Fibroblast of villous mesenchyme (primary cell): ENCODE measurements at places on chromosomes 7 and 10. TPM values are rescaled to one million over a fixed set of nuclear protein-coding genes. Genes with fewer than 3 reads are reported as not detected.

DNA sequence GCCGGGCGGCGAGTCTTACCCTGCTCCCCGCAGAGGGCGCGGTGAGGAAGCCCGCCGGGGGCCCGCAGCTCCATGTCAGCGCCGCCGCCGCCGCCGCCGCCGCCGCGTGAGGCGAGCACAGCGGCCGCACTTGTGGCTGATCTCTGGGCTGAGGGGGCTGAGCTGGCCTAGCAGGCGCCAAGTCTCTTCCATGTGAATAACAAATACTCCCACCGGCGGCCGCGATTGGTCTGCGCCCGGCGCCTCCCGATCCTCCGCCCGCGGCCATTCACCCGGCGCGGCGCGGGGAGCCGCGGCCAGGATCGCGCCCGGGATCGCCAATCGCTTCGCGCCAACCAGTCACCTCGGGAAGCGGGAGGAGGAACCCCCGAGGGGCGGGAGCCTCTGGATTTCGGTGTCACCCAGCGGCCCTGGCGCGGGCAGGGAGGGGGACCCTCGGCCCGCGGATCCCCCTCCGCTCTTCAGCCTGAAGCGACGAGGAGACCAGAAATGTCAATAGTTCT is at the start of gene GRM8:
GRM8 (minus strand) TSS at position 164 of the 503 bp plus-strand sequence.
- DNase-seq, result peak; percentile 11

DNA sequence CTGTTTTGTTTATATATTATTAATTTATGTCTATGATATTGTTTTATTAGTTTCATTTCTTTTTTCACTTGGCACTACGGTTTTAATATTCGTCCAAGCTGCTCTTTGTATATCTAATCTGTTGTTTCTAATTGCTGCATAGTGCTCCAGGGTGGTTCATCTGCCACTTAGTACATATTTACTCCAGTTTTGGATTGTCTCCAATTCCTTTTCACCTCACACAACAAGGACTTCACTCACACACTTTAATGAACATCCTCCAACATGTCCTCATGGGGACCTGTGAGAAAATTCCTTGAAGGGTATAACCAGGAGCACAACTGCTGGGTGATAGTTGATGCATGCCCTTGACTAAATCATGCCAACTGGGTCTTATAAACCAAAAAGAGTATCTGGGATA is 14.1 kb upstream of the NOC3L start:
- no peak for DNase-seq

- no peak for DNase-seq
Observed at GRCh38 chr10:111137007-111137406, 60.2 kb downstream of the ADRA2A start.

STX1A gene
- 6.8 and 8.2 TPM in 2 replicates for total RNA-seq

GRCh38 chr7:149599636-149600206 is 102.1 kb upstream of the ZNF746 start:
- no peak for DNase-seq

DNA sequence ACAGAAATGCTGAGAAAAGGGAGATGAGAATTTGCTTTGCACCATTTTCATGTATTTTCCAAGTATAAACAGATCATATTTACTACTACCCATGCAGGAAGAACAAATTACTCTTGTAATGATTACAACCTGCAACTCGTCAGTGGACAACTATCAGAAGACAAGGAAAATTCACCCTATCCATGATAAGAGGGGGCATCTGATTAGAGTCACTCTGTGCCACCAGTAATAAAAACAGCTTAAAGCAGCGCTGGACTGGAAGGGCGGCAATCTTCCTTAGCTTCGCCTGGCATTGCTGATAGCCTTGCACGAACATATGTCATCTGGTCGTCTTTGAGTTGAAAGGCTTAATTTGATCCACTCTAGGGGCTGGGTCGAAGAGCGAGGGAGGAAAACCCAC is 162.7 kb downstream of the SFMBT2 start:
- DNase-seq, result no peak
